ENCODE measurements at places on chromosomes 11 and 22.

DNA sequence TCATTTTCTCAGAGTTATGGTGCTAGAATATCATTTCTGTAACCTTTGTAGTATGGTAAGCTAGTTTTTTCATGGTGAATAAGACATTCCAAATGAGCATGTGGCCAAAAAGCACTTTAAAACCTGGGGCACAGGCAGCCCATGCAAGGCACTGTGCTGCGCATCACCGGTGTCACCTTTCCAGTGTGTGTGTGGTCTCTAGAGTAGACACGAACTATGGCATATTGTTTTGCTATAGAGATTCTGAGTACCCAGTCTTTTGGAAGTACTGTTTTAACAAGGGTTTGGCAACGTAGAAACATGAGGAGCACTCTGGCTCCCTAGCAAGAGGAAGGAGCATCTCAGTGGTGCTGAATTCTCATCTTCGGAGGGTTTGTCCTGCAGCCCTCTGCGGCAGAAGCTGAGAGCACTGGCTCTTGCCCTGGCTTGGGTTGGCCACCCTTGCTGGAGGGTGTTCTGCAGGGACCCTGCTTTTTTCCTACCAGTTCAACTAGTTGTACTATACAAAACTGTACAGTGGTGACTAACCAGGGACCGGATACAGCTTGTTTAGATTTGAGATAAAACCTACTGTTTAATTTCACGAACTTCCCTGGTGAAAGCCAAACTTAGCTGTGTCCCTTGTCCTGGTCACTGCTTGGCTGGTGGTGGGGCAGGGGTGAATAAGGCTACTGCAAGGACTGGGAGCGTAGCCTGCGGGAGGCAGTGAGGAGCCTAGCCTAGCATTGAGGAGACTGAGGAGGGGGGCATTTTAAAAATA is 135.7 kb downstream of the ATXN10 start:
- DNase-seq = no peak

GRCh38 chr22:49324527-49325491 is 502.9 kb downstream of the BRD1 start:
- no peak for DNase-seq

DNA sequence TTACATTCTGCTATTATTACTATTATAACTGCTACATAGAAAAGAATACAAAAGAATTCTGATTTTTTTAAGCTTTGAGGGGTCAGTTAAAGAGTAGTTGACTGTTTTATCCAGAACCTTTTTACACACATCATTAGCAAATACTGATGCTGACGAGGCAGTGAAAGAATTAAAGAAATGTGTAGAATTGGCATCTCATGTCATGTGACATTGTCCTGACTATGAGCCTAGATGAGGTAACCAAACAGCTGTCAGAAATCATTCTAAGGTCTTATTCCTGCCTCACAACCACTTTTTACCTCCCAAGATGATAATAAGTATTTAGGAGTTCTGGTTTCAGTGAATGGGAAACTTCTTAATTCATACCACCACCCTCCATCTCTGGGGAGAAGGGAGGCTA is 121.0 kb downstream of the SLC1A2 start:
- DNase-seq = no peak

DNA sequence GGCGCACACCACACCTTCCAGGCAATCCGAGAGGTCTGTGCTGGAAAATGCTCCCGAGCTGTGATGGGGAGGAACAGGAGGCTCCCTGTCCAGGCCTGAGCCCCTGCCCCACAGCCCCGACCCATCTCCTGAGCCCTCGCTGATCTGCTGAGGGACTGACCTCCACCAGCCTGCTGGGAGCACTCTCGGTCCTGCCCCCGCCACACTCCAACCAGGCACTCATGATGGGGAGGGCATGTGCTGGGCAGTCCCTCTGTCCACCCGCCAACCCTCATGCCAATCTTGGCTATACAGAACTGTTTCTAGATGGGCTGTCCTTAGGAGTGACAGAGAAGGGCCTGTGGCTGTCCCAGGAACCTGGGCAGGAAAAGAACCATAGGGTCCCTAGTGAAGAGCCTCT is 70.8 kb downstream of the TRMU start:
- no peak for DNase-seq

- no peak for DNase-seq
Measured at GRCh38 chr22:42611051-42611450, 3.6 kb downstream of the POLDIP3 start.

GRCh38 chr11:19073454-19074415 is 13.2 kb upstream of the MRGPRX2 start:
- DNase-seq = no peak

GRCh38 chr11:88115828-88116755 is 59.2 kb downstream of the RAB38 start:
- no peak for DNase-seq

DNA sequence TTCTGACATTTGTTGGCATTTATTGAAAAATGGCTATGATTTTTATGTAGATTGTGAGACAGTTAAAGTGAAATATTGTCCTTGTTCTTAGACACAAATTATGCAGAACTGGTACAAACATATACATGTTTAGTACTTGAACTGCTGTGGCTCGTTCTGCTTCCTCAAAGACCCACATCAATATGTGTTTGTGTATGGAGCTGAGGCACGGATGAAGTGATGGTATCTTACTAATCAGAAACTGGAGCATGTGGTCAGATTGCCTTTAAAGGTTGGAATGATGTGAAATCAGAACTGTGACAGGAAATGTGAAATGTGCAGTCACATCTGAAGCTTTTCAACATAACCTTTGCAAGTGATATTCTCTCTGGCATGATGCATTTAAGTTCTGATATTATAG is 130.4 kb downstream of the NAV2 start:
- no peak for DNase-seq

- no peak for DNase-seq
Measured at GRCh38 chr22:43892183-43892894, 526 bp upstream of the PNPLA5 start.

DNA sequence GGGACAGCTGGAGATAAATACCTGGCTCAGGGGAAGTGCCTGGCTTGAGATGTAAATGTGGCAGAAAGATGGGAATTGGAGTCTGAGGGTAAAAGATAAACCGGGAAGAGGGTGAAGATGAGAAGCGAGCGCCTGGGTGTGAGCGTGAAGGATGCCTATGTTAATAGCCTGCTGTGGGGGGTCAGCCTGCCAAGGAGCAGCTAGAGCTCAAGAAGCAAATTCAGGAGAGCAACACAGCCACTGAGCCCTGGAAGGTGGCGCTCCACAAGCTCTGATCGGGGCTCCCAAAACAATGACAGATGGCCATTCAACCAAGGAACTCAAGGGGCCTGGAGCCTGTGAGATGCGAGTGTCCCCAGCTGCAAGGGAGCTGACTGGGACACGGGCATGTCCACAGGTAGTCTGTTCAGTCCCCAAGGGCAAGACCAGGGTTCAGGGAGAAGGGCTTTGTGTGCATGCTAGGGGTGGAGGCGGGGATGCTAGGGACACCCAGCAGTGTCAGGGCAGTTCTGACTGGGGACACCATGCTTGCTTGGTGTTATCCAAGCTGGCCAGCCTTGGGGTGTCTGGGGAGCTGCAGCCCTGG is 2.8 kb downstream of the GSC2 start:
- DNase-seq = no peak

- DNase-seq = no peak
Measured at GRCh38 chr11:2480874-2481220, 36.0 kb downstream of the KCNQ1 start.

GRCh38 chr11:103773537-103773936 is 262.9 kb upstream of the DDI1 start:
- no peak for DNase-seq

GRCh38 chr11:68211546-68211945 is 1.6 kb downstream of the KMT5B start:
- DNase-seq = peak; percentile 18

GRCh38 chr11:28566339-28567089 is 458.3 kb downstream of the METTL15 start:
- DNase-seq = no peak

DNA sequence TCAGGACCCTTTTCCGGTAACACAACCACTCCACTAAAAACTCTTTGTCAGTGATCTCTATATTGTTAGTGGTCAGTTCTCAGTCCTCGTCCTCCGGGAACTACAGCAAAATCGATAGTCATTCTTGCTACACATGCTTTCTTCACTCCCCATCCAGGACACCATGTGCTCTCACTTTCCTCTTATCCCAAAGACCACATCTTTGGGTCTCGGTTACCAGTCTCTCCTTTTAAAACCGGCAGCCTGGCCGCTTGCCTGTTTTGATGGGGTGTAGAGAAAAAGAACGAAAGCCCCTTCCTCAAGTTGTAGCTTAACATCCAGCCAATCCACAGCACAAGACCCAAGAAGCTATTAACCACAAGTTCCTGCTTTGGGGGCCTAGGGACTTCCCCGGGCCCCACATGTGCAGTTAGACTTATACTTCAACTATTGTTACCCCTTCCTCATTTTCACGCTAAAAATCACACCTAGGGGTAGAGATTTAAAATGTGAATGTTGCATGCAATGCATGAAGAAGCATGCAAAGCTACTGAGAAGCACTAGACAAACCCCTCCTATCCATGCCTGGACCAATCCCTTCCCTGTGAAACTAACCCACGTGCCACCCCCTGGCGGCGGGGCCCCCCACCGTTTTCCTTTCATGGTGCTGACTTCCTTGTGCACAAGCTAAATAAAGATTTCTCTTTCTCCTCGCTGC is 1.5 kb upstream of the TOLLIP start:
- DNase-seq = peak; percentile 51
